NCI-H146 (cell line): ENCODE measurements at places on chromosomes 1 and 21.

DNA sequence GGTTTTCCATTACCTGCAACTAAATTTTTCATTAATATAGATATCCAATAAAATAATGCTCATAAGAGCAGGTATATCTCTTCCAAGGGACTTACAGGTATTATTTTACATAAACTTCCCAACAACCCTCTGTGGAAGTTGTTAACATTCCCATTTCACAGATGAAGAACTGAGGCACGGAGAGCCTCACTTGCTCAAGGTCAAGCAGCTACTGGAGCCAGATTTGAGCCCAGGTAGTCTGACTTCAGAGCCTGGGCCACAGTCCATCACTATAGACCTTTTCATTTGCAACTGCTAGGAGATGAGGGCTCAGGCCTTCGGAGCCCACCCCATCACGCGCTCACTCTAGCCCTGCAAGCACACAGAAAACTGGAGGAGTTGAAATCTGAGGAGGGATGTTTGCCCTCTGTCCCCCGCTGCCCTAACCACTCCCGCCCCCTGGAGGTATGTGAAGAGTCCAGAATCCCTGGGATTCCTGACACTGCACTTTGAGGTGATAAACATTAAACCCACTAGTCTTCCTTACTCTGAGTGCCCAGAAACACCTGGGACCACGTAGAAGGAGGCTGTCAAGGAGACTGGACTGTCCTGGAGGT, 11.7 kb upstream of the ALPL start:
- no peak for DNase-seq

GRCh38 chr21:26061437-26061836, 109.1 kb downstream of the APP start:
- DNase-seq = no peak

DNA sequence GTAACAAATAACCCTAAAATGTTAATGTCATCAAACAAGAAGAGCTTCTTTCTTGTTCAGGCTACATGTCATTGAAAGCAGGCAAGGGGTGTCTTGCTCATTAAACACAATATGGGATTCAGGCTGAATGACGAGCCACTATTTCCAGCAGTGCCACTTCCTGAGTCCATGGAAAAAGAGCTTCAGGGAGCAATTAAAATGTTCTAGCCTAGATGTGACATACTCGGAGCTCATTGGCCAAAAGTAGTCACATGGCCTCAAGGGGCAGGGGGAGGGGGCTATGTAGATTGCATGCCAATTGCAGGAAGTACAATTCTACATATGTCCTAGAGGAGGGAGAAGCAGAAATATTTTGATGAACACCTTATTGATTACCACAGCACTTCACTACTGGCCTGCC, 685.3 kb upstream of the ADGRL2 start:
- no peak for DNase-seq

DNA sequence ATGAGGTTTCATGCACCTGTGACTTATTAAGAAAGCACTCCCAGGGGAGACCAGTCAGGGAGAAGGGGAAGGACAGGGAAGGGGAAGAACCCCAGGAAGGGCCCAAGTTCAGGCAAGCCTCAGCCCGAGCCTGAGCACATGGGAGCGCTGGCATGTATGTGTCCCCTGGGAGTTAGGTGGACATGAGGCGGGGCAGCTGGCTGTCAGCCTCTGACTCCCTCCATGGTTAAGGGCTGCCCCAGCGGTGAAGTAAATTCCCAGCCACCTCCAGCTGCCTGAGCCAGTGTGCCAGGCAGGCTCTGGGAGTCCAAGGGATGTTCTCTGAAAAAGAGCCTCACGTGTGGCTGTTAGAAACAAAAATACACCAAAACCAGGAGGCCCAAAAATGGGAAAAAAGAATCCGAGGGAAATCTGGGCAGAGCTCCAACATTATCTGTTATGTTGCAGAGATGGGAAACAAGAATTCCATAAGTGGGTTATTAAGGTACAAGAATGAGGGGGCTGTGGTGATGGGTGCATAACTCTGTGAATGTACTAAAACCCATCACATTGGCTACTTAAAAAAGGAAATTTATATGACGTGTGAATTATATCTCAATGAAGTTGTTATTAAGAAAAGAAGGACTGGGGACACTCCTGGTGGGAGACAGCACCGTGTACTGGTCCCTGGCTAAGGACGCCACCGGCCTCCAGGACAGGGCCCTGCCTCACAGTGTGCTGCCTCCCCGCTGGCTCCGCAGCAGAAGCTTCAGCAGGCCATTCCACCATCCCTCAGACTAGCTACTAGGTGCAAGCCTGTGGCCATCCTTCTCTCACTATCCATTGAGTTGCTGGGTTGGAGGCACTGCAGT, 18.7 kb downstream of the DMRTB1 start:
- DNase-seq = no peak

- DNase-seq = no peak
Observed at GRCh38 chr1:200919386-200919785, 24.7 kb downstream of the INAVA start.

DNA sequence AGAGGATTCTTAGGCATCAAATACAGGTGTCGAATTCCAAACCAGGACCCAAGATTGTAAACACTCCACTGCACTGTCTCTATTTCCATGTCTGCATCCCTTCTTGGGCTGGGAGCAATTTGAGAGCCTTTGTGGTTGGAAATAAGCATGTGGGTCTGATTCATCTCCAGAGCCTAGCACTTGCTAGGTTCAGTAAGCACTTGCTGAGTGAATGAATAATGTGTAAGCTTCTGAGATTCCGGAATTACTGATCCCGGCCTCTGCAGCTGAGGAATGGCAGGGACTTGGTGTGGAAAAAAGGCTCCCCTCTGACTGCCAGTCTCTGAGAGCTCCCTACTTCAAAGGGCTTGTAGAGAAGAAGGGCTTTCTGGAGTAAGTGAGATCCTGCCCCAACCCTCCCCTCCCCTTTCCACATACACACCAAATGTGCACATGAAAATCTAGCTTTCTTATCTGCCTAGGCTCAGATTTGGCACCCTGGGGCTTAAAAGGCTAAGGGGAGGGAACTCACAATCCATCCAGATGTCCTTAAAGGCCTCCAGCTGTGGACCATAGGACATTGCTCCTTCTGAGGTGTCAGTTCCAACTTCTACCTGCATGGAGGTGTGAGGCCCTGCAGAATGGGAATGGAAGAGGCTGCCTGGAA, 39.6 kb upstream of the TRABD2B start:
- DNase-seq = no peak

DNA sequence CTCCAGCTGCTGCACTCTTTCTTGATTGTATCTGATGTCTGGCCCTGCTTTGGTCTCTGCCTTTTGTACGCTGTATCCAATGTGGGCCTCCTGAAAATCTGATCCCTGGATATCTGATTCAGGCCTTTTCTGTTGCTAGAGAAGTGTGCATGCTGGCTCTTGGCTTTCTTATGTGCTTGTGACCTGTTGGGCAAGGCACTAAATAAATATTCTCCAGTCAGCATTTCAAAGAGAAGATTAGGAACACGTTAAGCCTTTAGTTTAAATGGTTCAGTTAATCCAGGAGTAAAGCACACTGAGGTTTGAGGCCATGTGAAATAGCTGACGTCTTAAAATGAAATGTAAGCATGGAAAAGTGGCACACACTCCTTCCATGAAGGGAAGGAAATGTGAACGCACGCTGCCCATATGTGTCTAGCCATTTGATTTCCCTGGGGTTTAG, 9.3 kb upstream of the F3 start:
- no peak for DNase-seq
